ENCODE measurements at places on chromosomes 2 and 18.

DNA sequence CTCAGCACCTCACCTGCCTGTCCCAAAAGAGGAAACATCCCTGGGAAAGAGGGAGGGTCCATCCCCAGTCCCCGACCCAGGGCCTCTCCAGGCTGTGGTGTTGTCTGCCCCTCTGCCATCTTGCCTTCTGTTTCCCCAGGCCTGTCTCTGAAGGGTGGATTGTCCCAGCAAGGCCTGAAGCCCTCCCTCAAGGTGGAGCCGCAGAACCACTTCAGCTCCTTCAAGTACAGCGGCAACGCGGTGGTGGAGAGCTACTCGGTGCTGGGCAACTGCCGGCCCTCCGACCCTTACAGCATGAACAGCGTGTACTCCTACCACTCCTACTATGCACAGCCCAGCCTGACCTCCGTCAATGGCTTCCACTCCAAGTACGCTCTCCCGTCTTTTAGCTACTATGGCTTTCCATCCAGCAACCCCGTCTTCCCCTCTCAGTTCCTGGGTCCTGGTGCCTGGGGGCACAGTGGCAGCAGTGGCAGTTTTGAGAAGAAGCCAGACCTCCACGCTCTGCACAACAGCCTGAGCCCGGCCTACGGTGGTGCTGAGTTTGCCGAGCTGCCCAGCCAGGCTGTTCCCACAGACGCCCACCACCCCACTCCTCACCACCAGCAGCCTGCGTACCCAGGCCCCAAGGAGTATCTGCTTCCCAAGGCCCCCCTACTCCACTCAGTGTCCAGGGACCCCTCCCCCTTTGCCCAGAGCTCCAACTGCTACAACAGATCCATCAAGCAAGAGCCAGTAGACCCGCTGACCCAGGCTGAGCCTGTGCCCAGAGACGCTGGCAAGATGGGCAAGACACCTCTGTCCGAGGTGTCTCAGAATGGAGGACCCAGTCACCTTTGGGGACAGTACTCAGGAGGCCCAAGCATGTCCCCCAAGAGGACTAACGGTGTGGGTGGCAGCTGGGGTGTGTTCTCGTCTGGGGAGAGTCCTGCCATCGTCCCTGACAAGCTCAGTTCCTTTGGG is 47.2 kb downstream of the BOLA3 start:
- DNase-seq = no peak

GRCh38 chr2:170929686-170930050 is 615 bp downstream of the GORASP2 start:
- DNase-seq = peak; percentile 29

- no peak for DNase-seq
Observed at GRCh38 chr2:112665113-112665780, 19.5 kb downstream of the SLC20A1 start.

DNA sequence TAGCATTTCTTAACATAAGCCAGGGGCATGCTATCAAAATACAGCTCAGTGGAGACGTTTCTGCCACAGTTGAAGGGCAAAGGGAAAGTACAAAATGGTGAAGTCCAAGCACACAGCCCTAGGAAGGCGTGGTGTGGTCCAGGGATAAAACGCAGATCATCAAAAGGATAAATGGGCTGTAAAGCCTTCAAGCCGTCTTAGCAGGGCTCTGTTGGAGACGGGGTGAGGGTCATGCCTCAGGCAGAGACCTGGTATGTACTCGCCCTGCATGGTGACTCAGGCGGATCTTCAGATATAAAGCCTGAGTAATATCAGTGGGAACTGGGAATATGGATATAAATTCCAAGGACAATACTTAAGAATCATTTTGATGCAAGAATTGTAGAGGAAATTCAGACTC is 61.2 kb downstream of the NGEF start:
- DNase-seq = no peak

Data from CD4-positive, alpha-beta T cell treated with Interleukin-15 for 1 hour (primary cell).